ENCODE measurements at places on chromosomes 7 and 10.
A peak's percentile ranks its signal among the peaks of the same experiment; 100 is the strongest.

GRCh38 chr10:100873827-100874326 lies 38.9 kb upstream of the SLF2 start:
- DNase-seq = no peak

DNA sequence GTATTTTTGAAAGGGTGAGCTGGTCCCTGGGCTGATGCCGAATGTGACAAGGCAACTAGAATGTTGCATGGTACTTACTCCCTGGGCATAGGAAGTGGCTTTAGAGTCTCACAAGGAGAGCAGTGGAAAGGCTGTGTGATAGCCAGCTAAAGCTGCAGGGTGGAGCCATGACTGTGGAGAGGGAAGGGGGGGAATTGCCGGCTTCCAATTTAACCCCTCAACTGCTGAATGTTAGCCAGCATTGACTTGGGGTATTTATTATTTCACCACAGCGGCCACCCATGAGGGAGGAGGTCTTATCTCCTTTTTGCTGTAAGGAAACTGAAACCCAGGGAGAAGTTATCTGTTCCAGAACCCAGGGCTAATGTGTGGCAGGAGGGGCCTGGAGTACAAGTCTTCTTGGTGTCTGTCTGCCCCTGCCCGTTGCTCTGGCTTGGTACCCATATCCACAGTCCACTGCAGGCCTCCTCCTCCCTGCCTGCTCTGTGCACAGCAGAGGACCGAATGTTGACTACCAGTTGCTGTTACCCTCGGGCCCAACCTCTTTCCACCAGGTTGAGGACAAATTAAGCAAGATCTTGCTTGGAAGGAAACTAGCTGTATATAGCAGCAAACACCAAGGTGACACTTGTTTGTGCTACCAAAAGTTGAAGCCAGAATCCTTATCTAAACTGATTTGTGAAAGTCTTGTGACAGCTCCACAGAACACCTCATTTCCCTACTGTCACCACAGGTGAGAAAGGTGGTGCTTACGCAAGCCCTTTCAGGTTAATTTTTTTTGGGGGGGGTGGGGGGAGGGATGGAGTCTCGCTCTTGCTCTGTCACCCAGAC lies 37.6 kb downstream of the WBP1L start:
- DNase-seq = no peak

DNA sequence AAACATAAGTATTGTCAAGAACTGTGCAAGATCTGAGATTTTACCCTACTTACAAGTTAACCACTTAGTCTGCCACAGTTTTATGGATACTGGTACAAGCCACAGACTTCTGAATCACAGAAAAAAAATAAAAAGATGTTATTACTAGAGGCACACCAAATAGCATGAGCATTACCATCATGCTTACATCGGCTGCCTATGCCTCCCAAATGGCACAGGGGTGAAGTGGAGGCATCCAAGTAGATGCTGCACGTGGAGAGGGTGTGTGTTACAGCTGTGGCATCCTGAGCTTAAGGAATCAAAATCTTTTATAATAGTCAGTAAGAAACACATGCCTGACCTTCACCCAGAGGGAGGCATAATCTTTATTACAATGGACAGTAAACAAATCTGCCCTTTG lies 207.8 kb downstream of the TFEC start:
- no peak for DNase-seq

GRCh38 chr7:130153211-130153908 lies 51.8 kb downstream of the TMEM209 start:
- DNase-seq = no peak

- peak; percentile 15 for DNase-seq
These were observed 75.8 kb downstream of the OR13A1 start for GRCh38 chr10:45239642-45240041.

GRCh38 chr10:7651853-7652470 lies 14.8 kb downstream of the ITIH5 start:
- DNase-seq = no peak

DNA sequence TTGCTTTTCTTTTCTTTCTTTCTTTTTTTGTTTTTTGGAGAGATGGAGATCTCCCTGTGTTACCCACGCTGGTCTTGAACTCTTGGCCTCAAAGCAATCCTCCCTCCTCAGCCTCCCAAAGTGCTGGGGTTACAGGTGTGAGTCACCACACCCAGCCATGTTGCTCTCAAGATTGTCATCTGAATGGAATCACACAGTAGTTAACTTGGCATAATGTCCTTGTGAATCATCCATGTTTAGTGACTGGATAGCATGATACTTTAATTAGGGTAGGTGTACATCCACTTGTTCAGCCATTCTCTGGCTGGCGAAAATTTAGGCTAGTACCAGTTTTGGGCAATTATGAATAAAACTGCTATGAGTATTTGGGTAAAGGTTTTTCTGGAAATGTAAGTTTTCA lies 15.4 kb upstream of the GRB10 start:
- DNase-seq = no peak

DNA sequence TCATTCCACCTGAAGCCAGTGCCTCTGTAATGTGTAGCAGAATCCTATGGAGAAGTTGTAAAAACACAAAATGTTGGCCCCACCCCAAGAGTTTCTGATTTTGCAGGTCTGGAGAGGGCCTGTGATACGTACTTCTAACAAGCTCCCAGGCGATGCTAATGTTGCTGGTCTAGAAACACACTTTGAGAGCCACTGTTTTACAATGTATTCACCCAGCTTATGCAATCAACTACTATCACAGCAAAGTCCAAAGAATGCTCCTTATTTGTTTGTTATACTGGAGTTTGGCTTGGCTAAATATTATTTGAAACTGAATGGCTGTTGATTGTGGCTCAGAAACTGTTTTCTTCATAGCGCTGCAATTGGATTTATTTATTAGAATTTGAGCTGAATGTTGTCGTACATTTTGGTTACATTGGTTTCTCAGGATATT lies 44.3 kb downstream of the DNAJB9 start:
- DNase-seq = no peak

- DNase-seq = no peak
These were observed 9.0 kb downstream of the MTURN start for GRCh38 chr7:30143748-30144251.

DNA sequence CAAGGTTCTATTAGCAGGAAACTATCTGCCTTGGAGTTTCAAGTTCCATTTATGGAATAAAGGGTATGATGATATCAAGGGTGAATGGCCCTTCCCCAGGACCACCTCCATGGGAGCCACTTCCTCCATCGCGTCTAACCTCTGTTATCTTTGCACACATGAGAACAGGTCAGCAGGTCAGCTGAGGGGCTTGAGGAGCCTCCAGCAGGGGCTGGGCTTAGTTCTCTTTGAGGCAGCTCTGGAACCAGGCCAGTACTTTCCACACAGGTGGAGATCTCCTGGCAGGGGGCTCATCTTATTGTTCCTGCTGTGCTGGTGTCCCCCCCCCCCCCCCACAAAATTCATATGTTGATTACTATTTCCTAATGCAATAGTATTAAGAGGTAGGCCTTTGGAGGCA lies 472.2 kb upstream of the ZMIZ1 start:
- DNase-seq = no peak

GRCh38 chr10:18236756-18237155 lies 96.5 kb downstream of the CACNB2 start:
- DNase-seq = no peak

DNA sequence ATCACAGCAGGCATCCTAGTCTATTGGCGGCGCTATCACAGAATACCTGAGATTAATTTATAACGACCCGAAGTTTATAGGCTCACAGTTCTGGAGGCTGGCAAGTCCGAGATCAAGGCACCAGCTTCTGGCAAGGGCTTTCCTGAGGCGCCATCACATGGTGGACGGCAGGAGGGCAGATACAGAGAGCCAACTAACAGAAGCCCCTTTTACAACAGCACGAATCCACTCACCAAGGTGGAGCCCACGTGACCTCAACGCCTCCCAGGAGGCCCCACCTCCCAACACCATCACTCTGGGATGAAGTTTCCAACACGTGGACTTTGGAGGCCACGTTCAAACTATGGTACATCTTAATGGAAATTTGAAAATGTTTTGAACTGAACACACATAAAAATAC lies 255.3 kb downstream of the ELFN1 start:
- no peak for DNase-seq

DNA sequence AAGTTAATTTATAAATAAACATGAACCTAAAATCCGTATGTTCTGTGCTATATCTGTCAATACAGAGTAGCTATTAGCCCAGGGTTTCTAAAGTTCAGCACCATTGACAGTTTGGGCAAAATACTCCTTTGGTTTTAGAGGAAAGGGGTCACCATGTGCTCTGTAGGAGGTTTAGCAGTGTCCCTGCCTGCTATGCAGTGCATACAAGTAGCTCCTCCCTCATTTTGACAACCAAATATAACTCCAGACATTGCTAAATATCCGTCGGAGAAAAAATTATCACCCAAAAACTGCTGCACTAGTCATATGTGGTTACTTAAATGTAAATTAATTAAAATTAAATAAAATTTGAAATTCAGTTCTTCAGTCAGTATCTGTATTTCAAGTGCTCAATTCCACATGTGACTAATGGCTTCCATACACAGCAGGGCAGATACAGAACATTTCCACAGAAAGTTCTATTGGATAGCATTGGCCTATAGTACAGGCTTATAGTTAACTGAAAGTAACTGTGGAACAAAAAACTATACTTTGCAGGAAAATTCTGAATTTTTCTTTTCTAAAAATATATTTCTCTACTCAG lies 6.4 kb downstream of the UPF2 start:
- DNase-seq = no peak

DNA sequence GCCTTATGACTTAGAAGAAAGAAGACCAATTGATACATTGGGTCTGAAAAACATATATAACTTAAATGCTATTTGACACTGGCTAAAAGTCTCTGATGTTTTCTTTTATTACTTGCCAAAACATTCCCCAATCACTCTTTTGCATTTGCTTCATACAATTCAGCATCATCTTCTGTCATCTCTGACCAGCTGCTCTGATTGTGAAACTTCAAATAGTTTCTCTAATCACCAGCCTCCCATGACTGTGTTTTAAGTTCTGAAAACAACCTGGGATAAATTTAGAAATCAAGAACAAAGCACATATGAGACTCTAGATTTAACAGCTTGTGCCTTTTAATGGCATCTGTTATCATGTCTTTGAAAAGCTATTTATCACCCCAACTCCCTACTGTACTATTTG lies 208.4 kb upstream of the KCND2 start:
- no peak for DNase-seq

DNA sequence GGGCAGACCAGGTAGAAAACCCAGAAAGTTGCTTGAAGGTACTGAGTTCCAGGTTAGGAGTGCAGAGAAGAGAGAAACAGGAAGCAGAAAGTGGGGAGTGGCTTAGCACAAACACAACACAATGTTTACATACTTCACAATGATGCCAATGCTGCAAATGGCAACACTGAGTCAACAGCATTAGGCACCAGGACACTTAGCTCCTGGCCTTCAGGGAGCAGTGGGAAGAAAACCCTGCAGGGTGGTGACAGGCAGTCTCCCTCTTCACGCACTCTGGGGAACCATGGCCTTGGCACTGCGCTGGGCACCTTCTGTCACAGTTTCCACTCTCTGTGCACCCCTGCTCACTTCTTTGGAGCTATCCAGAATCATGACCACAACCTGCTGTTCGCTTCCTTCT lies 7.3 kb downstream of the ICA1 start:
- DNase-seq = no peak

Data from GM04503 (cell line).